ENCODE measurements at places on chromosomes 13 and 19.
A peak's percentile ranks its signal among the peaks of the same experiment; 100 is the strongest.

DNA sequence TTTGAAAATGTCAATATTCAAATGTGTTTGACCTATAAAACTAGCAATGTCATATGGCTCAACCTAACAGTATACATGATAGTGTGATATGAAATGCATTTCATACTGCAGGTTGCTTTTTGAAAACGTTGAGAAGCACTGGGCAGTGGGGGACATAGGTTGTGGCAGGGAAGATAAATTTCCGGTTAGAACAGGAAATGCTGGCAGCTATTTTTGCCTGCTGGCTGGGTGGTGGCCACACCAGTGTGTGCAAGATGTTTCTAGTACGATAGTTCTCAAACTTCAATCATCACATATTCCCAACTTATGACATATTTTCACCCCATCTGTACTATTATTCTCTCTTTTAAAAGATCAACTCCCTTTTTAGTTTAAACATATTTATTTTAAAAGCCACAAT lies 17.2 kb downstream of the FXYD5 start:
- DNase-seq = no peak

- DNase-seq = no peak
Observed at GRCh38 chr13:31797154-31797775, 57.9 kb downstream of the RXFP2 start.

GRCh38 chr19:51026554-51026831 lies at the start of gene KLK11:
TSS of gene KLK11 (minus strand) at chr19:51026616. CDS start at chr19:51025631, 985 bp downstream.
- DNase-seq = no peak

GRCh38 chr19:17095141-17095919 lies 19.8 kb downstream of the MYO9B start:
- DNase-seq = no peak

DNA sequence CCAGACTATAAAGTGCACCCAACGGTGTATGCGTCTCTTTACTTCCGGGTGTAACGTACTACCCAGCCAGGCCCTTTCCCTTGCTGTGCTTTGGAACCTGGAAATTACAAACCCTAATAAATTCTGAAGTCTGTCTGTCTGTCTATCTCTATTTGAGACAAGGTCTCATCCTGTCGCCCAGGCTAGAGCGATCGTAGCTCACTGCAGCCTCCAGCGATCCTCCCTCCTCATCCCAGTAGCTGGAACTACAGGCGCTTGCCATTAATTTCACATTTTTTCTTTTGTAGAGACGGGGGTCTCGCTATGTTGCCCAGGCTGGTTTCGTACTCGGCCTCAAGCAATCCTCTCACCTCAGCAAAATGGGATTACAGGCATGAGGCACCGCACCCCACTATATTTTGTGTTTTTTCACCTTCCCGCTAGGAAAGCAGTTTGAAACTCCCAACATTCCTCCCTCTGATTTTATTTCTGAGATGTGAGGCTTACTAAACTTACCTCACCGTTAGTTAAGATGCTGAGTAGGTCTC lies 469 bp upstream of the RNF6 start:
- DNase-seq = no peak

- DNase-seq = no peak
Observed at GRCh38 chr19:19352823-19353222, 32.2 kb downstream of the MAU2 start.

- DNase-seq = no peak
Observed at GRCh38 chr13:51770160-51770559, 33.8 kb downstream of the DHRS12 start.

DNA sequence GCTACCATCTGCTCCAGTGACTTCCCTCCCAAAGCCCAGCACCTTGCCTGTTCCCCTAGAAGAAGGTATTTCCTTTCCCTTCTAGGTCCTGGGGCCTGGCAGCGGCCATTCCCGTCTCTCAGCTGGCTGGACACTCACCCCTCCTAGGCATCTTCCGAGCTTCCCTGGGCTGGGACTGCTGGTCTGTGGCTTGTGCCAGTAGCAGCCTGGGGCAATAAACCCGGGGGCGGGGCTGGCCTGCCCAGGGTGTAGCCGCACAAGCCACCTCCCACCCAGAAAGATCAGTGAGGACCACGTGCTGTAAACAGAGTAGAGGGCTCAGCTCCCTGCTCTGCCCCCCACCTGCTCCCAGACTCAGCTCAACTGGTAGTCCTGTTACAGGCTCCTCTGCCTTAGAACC lies 15.0 kb downstream of the LIPE start:
- no peak for DNase-seq

- no peak for DNase-seq
Observed at GRCh38 chr19:8578642-8579265, 1.5 kb upstream of the MYO1F start.

GRCh38 chr13:99355267-99356011 lies 48.2 kb upstream of the GPR183 start:
- DNase-seq = no peak

GRCh38 chr19:51571599-51571998 lies 516 bp downstream of the ZNF175 start:
- DNase-seq = no peak

- no peak for DNase-seq
Observed at GRCh38 chr13:98214008-98214643, 37.1 kb upstream of the RNF113B start.

- DNase-seq = peak; percentile 89
Observed at GRCh38 chr19:44002566-44003460, at the start of gene ZNF230. TSS of gene ZNF230 (plus strand) at chr19:44002957. CDS start at chr19:44007079, 4,122 bp downstream.
